ENCODE measurements at places on chromosomes 12 and 14. TPM values are rescaled to one million over a fixed set of nuclear protein-coding genes. Genes with fewer than 3 reads are reported as not detected.

- no peak for DNase-seq
These were observed 209.8 kb upstream of the NUDT4 start for GRCh38 chr12:93167841-93168492.

DNA sequence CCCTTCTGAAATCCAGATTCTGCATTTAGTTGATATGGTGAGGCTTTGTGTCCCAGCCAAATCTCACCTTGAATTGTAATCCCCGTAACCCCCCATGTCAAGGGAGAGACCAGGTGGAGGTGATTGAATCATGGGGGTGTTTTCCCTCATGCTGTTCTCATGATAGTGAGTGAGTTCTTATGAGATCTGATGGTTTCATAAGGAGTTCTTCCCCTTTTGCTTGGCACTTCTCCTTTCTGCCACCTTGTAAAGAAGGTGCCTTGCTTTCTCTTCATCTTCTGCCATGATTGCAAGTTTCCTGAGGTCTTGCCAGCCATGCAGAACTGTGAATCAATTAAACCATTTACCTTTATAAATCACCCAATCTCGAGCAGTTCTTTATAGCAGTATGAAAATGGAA is 23.1 kb upstream of the C12orf42 start:
- DNase-seq = no peak

GRCh38 chr12:102957339-102958050 is at the start of gene ASCL1:
TSS of gene ASCL1 (plus strand) at chr12:102957674. CDS start at chr12:102958245, 571 bp downstream.
- no peak for DNase-seq

DNA sequence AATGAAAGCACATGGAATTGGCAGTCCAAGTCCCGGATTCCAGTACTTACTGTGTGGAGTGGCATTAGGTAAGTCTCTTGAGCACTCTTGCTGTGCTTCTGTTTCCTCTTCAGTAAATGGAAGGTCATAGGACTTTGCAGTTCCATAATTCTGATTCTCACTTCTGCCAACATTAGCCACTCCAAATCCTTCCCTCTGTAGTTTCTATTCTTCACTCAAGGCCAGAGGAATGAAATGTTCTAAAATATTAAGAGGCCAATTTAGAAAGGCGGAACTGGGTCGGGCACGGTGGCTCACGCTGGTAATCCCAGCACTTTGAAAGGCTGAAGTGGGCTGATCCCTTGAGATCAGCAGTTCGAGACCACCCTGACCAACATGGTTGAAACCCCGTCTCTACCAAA is 19.8 kb upstream of the SLC5A8 start:
- DNase-seq = no peak

GALNT4 gene
- 6.7 TPM for total RNA-seq

ETFBKMT gene
- 3.3 TPM for total RNA-seq

DNA sequence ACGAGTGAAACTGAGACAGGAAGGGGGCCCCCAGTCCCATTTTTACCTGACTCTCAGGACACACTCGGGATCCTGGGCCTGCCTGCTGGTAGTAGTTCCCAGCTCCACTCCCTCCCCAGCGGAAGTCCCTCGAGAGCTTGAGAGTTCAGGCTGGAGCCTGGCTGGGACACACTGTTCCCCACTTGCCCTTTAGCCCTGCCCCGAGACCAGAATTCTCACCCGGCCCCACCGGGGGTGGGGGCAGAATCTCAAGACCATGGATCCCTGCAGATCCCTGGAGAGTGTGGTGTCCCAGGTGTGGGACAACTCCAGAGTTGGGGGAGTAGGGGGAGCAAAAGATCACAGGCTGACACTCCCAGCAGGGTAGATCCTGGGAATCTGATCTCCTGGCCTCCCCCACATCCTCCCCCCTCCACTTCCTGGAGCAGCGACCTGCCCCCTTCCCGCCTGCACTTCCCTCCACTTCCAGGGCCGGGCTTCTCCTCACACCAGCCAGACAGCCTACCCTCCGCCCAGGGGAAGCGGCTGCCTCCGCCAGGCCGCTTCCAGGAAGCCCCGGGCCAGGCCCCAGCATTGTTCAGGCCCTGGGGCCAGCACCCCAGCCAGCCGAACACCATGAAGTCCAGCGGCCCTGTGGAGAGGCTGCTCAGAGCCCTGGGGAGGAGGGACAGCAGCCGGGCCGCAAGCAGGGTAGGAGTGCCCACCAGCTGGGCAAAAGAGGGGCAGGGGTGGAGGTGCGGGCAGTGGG is at the start of gene TNS2:
Gene TNS2 (plus strand): TSS at position 495 of the 748 bp plus-strand sequence. CDS start 121 bp downstream, at position 616.
- no peak for DNase-seq

Measured in mesenteric fat pad (tissue), 1 donor.